ENCODE measurements at places on chromosomes 7 and 10.

DNA sequence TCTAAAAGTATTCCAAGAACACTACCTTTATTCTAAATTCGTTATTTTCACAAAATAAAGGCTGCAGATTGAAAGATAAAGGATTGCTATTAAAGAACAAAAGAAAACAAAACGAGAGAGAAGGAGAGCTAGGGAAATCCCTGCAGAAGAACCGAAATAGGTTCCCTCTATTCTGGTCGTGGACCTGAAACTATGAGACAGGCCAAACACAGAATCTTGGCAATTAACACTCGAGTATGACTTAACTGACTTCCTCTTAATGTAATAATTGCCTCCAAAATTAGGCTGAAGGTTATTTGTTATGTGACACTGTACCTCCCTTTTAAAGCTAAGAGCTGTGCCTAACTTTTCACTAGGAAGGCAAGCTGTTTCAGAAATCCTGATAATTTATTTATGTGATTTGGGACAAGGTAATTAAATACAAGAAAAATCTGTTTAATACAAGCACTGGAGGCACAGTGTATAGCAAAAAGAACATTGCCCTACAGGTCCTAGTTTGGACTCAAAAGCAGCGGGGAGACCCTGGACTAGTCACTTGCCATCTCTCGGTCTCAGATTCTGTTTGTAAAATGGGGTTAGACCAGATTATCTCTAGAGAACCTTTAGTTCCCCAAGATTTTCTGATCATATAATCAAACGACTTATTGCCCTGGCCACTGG, 11.6 kb downstream of the NAMPT start:
- no peak for DNase-seq

DNA sequence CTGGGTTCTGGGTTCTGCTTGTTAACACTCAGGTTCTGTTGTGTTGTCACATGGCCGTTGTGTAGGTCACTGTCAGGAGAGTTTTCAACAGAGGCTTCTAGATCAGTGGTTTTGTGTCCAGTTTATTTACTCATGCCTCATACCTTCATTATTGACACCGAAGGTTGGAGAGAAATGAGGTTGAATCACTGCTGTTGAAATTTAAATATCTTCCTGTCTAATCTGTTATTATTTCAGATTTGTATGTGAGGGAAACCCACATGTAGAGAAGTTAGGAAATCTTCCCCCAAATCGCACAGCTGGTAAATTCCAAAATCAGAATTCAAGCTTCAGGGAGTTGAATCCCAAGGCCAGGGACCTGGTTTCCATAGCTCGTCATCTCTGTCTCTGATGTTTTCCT, 28.3 kb upstream of the KLF6 start:
- DNase-seq, result no peak

- no peak for DNase-seq
These were observed 5.6 kb downstream of the AKR1D1 start for GRCh38 chr7:138081868-138082267.

GRCh38 chr10:132697578-132698200, 88.3 kb downstream of the NKX6-2 start:
- DNase-seq, result no peak

DNA sequence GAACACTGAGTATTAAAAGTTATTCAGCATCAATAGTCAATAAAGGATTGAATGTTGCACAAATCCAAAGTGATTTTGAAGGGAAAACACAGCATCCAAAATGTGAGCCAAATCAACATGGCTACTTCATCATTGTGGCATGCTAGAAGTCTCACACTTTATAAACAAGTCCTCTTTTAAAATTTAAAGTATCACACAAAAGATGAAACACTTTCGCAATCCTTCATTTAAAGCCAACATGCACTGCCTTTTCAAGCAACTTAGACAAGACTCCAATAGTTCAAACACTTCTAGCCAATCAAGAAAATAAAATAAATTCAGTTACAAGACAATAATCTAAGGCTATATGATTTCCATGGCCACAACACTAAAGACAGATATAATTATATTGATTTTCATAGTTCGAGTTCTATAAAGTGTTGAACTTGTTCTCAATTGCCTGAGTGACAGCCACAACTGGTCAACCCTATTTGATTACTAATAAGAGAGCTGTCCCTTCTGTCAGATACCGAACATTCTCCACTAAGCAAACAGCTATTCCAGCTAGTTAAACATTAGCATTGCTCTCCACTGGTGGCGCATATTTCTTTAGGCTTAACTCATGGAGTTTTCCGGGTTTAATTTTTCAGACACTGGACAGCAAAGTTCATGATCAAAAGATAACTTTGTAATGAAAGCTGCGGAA, 8.3 kb downstream of the EBF3 start:
- DNase-seq, result no peak

GRCh38 chr7:10593080-10593479, 380.6 kb upstream of the PHF14 start:
- DNase-seq, result no peak

- peak; percentile 95 for DNase-seq
These were observed 372 bp upstream of the TMEM130 start for GRCh38 chr7:98870121-98870651.

GRCh38 chr7:31642681-31643115, 44.3 kb upstream of the PPP1R17 start:
- DNase-seq, result no peak

DNA sequence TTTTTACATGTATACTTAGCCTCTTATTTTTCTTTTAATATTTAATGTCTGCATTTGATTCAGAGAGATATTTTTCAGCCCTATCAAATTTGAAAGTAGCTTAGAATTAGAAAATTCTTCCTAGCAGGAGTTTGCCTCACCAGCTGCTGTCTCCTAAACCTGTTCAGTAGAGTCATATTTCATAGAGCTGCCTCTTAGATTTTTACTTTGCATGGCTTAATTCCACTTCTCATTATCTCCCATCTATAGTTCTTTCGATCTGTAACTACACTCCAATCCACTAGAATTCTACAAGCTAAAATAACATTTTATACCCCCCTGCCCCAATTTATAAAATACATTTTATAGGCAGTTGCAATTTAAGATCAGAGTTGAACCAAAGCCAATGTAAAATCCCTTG, 227.0 kb downstream of the ANK3 start:
- no peak for DNase-seq

DNA sequence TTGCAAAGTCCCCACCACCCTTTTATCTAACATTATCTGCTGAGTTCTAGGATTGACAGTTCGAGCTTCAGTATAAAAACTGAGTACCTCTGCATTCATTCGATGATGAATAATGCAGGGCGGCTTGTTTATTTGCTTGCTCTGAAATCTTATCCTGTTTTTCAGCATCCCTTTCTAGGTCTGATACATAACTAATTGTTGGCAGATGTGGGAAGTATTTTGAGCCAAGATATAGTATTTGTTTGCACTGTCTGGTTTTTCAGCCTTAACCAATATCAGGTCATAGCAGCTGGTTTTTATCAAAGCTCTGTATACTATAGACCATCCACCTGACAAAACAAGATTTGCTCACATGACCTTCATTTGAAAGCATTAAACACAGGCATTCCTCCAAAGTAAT, 161.4 kb downstream of the TFEC start:
- DNase-seq, result no peak

GRCh38 chr10:94902570-94902969, 35.9 kb upstream of the CYP2C9 start:
- DNase-seq, result no peak

DNA sequence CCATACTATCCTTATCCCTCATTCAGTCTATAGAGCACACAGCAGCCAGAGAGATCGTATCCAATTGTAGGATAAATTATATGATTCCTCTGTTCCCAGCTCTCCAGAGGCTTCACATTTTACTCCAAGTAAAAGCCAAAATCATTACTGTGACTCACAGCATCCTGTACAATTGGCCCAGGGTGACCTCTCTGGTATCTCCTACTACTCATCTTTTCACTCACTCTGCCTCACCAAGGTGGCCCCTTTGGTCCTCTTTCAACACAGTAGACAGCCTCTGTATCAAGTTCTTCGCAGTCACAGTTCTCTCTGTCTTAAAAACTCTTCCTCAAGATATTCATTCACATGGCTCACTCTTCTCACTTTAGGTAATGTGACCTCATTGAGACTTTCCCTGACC, 72.6 kb upstream of the LSM8 start:
- no peak for DNase-seq

GRCh38 chr10:329361-330099, 194.3 kb downstream of the ZMYND11 start:
- DNase-seq, result peak; percentile 65

DNA sequence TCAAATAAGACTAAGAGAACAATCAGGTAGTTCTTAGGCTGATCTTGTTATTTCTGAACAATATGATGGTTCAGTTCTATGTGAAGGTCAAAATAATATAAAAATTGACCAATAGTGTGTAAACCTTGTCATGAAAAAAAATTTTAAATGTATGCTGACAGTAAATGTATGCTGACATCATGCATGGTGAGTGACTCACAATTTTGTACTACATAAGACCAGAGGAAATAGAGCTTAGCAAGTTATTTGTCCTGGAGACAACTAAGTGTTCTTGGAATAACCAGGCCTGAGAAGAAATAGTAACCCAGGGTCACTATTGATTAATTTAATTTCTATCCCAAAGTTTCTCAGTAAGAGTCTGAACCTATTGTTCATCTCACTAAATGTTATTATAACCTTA, 182.2 kb upstream of the PCDH15 start:
- no peak for DNase-seq

- no peak for DNase-seq
These were observed 574.5 kb downstream of the SUGCT start for GRCh38 chr7:40709062-40709964.

Data from posterior cingulate gyrus (tissue), 11 donors.